Mucosa of gallbladder (tissue), 1 donor: ENCODE measurements at places on chromosomes 16 and 17. TPM values are rescaled to one million over a fixed set of nuclear protein-coding genes. Genes with fewer than 3 reads are reported as not detected.

GRCh38 chr16:49806446-49806845 lies 49.5 kb downstream of the ZNF423 start:
- DNase-seq: no peak

The YBX2 gene
- 1.4 TPM for total RNA-seq

DNA sequence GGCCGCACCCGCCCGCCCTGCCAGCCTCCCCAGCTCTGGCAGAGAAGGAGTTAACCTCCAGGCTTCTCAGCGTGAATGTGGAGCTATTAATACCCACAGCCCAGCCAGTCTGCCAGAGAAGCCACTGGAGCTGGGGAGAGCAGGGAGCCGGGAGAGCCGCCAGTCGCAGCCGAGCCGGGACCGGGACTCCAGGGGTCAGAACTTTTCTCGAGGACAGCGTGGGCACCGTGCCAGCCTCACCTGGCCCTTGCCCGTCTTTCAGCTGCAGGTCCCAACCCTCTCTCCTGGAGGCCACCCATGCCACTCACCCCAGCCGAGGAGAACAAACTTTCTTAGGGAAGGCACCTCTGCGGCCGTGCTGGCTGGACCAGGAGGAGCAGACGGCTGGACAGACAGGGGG lies 33.8 kb upstream of the SBK1 start:
- DNase-seq: no peak

GRCh38 chr16:55126456-55126855 lies 195.8 kb downstream of the IRX5 start:
- DNase-seq: no peak

DNA sequence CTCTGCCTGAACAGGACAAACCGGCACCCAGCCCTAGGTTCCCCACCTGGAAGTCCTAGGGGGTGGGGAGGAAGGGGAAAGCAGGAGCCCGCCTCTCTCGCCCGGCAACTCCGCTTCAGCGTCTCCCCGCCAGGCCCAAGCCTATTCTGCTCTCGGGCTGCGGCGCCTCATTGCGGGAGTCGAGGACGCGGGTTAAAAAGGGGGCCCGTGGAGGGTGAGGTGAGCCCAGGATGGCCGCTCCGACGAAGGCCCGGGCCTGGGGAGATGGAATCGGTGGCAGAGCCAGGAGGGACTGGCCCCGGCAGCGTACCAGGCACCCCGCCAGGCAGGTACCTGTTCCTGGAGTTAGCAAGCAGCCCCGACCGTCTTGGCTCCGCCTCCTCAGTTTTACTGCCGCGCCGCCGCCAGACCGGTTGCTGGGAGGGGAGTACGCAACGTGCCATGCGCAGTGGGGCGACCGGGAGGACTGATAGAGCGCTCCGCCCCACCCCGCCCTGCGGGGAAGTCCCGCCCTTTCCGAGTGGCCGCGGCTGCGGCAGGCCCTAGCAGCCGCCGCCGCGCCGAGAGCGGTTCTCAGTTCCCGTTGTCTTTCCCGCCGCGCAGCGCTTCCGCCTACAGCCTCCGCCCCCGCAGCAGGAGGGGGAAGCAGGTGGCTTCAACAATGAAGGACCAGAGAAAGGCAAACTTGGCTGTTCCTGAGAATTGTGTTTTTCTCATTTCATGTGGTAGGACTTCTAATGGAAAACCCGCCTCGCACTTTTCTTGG lies at the start of gene STRADA:
Gene STRADA (minus strand): TSS at position 392 of the 766 bp plus-strand sequence. CDS start 13,430 bp downstream, outside the sequence.
- peak; percentile 98 for DNase-seq
